Stimulated activated CD8-positive, alpha-beta memory T cell treated with anti-CD3 and anti-CD28 coated beads, Interleukin-15, amount 100 ng/mL, for 48 hours (primary cell): ENCODE measurements at places on chromosomes 5 and 9.

- no peak for DNase-seq
Observed at GRCh38 chr9:130780865-130781504, 54.1 kb upstream of the ABL1 start.

DNA sequence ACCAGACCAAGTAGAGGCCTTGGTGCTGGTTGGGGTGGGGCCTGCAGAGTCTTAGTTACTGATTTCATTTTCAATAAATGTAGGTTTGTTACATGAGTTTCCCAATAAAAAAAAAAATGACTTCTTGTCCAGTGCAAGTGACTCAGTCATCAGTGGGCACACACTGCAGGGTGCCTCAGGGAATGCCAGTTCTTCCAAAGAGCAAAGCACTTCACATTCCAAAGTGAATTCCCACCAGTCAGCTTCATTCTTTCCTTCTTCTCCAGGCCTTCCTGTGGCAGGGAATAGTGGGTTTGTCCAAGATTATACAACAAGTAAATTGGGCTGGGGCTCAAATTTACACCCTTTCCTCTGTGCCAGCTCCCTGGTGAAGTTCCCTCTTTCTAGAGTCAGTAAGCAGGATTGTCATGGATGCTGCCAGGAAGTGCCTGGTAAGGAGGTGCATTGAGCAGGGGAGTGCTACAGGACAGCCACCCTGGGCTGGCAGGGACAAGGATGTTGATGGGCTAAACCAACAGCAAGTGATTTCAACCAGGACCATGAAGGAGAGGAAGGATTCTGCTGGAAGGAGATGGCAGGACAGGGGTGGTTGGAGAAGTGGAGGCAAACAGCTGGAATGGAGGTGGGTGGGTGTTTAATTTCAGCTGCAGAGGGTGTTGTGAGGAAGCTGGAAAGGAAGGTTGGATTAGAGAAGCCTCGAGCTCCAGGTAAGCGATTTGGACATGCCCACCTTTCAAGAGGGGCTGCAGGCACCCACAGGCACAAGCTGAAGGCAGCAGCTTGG lies 3.7 kb upstream of the B4GALT7 start:
- DNase-seq = no peak

DNA sequence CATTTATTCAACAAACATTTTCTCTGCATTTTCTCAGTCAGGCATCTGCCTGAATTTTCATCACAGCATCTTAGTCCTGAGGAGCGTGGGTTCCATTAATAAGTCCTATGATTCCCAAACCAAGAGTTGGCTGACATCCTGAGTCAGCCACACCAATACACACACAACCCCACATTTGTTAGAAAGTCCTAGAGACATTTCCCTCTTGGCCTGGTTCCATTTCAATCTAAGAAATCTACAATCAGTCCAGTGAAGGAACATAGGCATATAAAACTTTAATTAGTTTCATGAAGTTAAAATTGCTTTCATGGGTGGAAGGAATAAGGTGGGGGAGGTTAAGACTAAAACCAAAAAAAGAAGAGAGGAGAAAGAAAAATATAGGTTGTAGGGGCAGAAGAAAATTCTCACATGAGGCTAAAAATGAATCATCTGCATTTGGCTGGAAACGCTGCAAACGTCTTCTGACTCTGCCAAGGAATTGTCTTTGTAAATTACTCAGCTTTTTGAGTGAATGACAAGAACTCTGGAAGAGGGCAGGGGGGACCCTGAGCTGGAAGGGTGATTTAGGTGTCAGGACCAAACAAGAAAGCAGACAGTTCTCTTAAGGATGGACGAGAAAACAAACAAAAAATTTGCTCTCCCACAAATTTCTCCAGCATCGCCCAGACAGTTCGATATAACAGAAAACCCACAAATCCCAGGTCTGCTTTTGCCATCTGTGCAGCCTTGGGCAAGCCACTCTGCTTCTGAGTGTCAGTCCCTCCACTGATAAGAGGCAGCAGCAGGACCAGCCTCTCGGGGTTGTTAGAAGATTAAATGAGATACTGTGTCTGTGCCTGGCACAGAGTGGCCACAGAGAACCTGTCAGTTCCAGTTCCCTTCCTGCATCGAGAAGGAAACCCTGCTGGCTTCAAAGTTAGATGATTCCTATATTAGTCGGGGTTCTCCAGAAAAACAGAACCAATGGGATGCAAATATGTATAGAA lies 289.7 kb downstream of the CDK5RAP2 start:
- DNase-seq = no peak

DNA sequence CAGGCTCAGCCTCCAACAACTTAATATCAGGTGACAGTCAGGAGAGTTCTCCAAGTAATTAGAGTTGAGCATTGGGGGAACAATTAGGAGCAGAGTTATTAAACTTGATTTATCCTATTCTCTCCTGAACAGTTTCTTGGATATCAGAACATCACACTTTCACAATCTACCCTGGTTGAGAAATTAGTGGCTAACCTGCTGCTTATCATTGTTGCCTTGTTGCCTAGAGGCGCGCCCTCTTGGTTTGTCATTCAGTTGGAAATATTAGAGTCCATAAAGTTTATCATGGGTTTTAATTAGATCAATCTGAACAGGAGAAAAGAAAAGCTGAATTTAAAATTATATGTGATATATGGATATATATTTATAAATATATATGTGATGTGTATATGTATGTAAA lies 291.1 kb downstream of the CCDC171 start:
- no peak for DNase-seq

DNA sequence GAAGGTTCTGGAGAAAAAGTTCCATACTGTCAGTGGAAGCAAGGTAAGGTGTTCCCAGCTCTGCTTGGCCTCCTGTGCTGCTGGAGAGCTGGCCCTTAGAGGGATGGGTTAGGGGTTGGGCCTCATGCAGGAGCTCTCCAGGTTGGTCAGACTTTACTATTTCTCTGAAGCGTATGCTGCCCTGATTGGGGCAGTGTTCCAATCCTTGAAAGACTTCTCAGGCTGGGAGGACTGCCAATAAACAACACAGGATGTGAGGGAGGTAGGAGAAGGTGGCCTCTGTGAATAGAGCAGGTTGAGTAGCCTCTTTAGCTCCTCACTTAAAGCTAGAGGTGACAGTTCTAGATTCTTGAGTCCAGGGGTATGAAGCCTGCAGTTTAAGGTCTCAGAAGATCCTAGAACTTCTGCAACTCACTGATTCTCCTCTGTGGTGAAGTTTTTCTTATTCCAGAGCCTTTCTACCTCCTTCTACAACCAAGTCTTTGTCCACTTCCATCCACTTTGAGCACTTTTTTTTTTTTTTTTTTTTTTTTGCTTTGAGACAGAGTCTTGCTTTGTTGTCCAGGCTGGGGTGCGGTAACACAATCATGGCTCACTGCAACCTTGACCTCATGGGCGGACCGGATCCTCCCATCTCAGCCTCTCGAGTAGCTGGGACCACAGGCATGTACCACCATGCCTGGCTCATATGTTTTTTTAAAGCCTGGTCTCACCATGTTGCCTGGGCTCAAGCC lies 3.0 kb downstream of the HNRNPAB start:
- no peak for DNase-seq

DNA sequence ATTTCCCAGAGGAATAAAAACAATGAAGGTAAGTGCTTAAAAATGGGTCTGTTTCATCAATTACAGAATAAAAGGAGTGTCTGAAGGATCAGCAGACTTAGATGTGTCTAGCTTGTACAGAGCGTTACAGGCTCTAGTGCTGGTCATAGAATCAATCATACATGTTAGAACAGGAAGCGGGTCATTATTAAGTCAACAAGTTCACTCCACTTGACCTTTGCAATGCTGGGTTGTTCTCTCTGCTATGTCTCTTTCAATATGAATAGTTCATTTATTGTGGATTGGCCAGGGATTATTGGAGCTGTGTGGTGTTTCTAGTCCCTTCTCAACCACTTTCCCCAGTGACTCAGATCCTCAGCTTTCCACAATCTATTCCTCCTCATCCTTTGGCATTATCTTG lies 20.7 kb upstream of the EGFLAM start:
- no peak for DNase-seq

GRCh38 chr5:108083232-108083631 lies 298.7 kb downstream of the FBXL17 start:
- DNase-seq = no peak

DNA sequence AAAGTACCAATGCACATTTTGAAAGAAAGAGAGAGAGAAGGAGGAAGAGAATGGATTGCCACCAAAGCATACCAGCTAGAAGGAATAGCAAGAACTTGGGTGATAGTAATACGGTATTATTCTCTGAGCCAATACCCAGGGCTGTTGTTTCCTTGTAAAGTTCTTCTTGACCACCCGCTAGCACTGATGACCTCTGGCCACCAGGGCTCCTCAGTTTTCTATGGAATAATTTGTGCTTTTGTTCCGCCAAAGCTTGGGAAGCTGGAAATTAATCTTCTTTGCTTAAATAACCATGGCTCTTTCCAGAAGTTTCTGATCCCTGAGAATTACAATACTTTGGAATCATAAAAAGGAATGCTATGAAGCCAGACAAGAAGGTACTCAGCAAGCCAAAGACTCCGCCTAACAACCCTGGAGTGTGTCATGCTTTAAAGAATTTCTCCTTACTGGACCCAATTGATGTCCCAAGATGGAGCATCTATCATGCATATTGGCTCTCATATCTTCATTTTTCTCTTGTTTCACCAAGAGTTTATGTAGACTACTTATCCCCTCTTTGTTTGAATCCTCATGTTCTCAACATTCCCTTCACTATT lies 29.8 kb downstream of the OR2K2 start:
- DNase-seq = no peak
